Activated T-helper 2 cell treated with anti-CD3 and anti-CD28 coated beads, Interferon-gamma antibody, Interleukin-2, Interleukin-4, amounts not matched to agents 10 μg/mL and 5 μg/mL and 100 μg/mL, durations not matched to agents 14 hours and 24 hours and 36 hours (primary cell): ENCODE measurements at places on chromosomes 3 and 15. TPM values are rescaled to one million over a fixed set of nuclear protein-coding genes. Genes with fewer than 3 reads are reported as not detected.

GRCh38 chr15:98609144-98609852 lies 39.0 kb upstream of the IGF1R start:
- no peaks in the 10 kb centered on the region for H3K36me3 ChIP-seq
- no peak overlapping the region for H3K27ac ChIP-seq
- no peak overlapping the region for H3K4me3 ChIP-seq
- no peak for DNase-seq
- H3K4me1 ChIP-seq, result peaks cover 4% of the 10 kb centered on the region

DNA sequence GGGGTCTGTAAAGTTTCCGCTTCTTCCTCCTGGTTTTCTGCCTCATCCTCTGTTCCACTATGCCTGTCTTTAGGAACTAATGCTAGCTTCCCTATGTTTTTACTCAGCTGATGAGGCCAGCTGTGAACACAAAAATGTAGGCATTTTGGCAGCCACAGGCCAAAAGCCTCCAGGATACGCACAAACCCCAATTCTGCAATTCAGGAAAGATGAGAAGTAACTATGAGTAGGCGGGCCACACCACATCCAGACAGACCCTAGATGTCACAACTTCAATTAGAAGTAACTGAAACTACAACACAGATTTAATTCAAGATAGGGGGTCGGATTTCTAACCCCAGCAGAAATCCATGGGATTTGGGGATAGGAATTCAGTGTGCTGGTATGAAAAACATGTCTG lies 11.9 kb downstream of the CA12 start:
- no peaks in the 10 kb centered on the region for H3K36me3 ChIP-seq
- no peaks in the 10 kb centered on the region for H3K27me3 ChIP-seq
- DNase-seq, result no peak

GRCh38 chr3:168654700-168655099 lies 559.0 kb upstream of the GOLIM4 start:
- H3K27ac ChIP-seq, result no peak overlapping the region
- H3K4me1 ChIP-seq, result no peaks in the 10 kb centered on the region
- H3K4me3 ChIP-seq, result no peak overlapping the region

DNA sequence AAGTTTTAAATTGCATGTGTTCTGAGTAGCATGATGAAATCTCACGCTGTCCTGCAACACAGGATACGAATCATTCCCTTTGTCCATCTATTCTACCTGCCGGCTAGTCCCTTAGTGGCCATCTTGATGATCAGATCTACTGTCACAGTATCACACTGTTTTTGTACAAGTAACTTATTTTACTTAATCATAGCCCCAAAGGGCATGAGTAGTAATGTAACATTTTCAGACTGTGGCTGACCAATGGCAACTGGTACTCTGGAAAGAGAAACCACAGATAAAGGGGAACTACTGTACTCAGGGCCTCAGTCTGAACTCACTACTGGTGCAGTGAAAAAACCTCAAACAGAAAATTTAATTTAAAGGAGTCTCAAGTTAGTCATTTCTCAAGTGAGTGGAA lies 127.3 kb upstream of the MRPL3 start:
- peaks cover 18% of the 10 kb centered on the region for H3K27me3 ChIP-seq
- DNase-seq, result no peak
- no peaks in the 10 kb centered on the region for H3K36me3 ChIP-seq
- no peaks in the 10 kb centered on the region for H3K4me1 ChIP-seq

GRCh38 chr3:147619921-147620560 lies 210.9 kb downstream of the ZIC1 start:
- no peaks in the 10 kb centered on the region for H3K4me1 ChIP-seq
- no peak for DNase-seq

DNA sequence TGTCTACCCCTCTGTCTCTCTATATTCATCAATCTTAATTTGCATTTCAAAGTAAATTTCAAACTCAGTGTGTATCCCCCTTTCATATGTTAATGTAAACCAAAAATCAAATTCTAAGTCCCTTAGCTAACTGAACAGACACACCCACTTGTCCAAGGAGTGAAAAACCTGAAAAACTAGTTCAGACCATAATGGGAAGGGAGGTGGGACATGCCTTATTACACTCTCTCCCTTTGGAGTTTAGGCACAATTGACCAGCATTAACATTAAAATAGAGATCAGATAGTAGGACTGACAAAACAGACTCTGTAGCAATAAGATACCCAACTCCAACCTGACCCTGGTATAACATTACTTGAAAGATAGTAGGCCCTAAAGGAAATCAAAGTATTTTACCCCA lies 247.7 kb upstream of the GADL1 start:
- H3K27ac ChIP-seq, result no peak overlapping the region
- H3K27me3 ChIP-seq, result peaks cover 2% of the 10 kb centered on the region
- peaks cover 7% of the 10 kb centered on the region for H3K36me3 ChIP-seq
- H3K4me3 ChIP-seq, result no peak overlapping the region

Gene GP5
- total RNA-seq, result 0.23 and 0.28 TPM in 2 replicates
